ENCODE measurements at places on chromosomes 12 and 14.

DNA sequence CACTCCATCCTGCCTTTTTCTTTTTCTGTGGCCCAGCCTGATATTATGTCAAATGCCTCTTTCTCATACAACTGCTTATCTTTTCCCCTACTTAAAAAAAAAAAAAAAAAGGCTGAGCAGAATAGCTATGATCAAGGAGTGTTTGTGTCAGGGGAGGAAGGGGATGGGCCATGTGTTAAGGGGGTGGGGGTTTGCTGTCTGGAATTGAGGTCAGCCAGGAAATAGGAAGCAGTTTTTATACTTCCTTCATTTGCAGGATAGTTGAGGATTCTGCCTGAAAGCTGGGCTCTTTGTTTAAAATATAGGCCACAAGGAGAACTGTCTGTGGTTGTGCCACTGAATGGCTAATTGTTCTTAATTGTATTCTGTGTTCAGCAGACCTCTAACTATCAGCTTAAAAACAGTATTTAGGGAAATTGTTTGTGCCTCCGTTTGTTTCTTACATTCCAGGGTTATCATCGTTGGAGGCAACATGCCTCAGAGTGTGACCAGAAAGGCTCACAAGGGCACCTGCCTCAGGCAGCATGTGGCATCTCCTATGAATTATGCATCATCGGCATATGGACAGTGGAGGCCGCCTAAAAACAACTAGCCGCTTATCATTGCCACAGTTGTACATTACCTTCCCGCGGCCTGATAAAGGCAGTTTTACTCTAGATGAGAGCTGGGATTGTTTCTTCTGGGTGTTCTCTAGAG is 96.0 kb downstream of the SRGAP1 start:
- no peak for DNase-seq

GRCh38 chr14:55819610-55820304 is 239.8 kb downstream of the KTN1 start:
- no peak for DNase-seq

DNA sequence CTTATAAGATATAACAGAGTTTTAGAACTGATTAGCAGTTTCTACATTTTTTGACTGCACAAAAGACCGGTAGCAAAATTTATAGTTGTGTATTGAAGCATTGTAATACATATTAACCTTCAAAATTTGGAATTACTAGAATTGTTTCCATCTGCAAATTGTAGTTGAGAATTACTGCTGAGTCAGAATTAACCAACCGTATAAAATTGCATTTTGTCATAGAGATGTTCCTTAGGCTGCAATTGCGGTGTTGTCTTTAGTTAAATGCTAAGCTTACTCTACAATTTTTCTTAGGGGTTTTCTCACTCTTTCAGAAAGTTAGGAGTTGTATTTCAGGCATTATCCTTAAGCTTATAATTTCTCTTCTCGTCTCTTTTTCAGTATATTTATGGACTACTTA is 132.2 kb downstream of the PLEKHA5 start:
- no peak for DNase-seq

- DNase-seq = no peak
Measured at GRCh38 chr14:81172881-81173280, 47.9 kb downstream of the GTF2A1 start.

GRCh38 chr12:32743264-32743663 is 12.4 kb downstream of the YARS2 start:
- no peak for DNase-seq

DNA sequence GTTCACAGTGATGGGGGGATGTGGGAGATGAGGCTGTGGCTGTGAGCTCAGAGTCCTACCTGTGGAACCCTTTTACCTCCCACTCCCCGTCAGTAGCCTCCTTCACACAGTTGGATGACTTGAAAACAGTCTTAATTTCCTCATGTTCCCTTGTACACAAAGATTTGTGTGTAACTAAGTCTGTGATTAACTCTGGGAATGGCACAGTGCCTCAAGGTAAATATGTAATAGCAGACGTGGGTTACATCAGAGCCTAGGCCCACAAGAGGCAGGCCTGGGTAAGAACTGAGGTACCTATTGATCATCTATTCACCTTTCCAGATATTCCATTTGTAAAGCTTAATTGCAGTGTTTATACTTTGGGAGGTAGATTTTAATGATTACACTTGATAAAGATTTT is 5.8 kb upstream of the IGF1 start:
- DNase-seq = no peak

DNA sequence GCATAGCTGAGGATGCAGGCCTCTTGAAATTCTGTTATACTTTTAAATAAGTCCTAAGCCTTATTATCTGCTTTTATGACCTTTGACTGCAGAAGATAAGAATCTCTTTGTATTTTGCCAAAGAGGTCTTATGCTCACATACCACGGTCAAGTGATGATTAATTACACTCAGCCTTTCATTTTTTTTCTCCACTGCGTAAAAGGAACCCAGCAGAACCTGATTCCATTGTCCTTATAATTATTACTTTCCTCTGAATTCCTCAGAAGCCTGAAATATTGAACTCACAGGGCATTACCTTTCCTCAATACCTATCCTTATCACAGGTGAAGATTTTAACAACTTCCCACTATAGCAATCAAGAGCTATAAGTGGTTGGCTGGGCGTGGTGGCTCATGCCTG is 498.7 kb upstream of the RPL10L start:
- no peak for DNase-seq

DNA sequence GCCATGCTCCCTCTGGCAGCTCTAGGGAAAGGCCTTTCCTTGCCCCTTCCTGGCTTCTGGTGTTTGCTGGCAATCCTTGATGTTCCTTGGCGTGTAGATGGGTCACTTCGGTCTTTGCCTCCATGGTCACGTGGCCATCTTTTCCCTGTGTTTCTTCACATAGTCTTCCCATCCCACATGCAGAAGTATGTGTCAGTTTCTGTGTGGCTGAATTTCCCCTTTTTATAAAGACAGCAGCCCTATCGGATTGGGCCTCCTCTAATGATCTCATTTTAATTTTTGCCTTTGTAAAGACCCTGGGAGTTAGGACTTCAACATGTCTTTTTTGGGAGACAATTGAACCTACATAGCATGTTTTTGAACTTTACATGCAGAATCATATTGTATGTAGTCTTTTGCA is 107.2 kb upstream of the FGD4 start:
- DNase-seq = no peak

GRCh38 chr14:99201351-99202073 is 70.5 kb downstream of the BCL11B start:
- DNase-seq = no peak

- DNase-seq = no peak
Measured at GRCh38 chr12:12230275-12230674, 36.6 kb downstream of the LRP6 start.

- no peak for DNase-seq
Measured at GRCh38 chr12:18849761-18850160, 111.8 kb downstream of the CAPZA3 start.

DNA sequence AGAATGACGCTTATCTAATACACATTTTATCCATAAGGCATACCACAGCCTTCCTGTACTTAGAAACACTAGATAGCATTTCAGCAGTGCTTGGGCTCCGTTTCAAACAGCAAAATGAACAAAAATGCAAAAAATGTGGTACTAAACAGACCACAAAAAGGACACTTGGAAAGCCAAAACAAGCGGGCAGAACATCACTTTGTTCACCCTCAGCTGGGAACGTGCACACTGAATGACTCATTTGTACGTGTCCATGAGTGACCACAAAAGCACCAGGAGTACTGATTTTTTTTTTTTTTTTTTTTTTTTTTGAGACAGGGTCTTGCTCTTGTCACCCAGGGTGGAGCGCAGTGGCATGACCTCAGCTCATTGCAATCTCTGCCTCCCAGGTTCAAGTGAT is 8.9 kb upstream of the FOXN3 start:
- DNase-seq = no peak

- no peak for DNase-seq
Measured at GRCh38 chr14:53355581-53356112, 202.5 kb upstream of the DDHD1 start.

DNA sequence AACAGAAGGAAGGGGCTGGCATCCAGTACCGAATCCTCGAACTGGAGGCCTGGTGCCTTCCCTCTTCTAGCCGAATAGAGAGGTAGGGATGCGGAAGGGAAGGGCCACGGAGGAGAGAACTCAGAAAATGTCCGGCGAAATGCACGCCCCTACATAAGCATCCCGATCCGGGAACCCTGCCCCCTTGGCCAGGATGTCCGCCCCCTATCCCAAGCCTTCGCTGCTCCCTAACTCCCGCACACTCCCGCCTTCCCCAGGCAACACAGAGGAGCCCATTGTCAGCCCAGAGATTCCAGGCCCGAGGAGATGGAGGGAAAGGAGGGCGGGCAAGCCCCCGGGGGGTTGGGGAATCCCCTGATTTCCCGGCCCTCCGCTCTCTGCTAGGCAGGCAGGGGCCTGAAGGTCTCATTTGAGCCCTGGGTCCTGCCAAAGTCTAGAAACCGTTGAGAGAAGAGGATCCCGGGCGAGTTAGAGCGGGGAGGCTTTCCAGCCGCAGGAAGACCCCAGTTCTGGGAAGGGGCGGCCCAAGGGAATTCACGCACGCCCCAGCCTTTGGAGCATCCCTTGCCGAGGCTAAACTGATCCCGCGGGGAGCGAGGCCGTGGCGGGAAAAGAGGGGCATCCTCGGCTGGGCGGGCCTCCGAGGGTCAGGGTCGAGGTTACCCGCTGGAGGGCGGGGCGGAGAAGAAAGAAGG is 569 bp upstream of the ARHGEF40 start:
- no peak for DNase-seq

GRCh38 chr12:8609061-8609570 is 3.5 kb downstream of the AICDA start:
- no peak for DNase-seq

- no peak for DNase-seq
Measured at GRCh38 chr14:30869551-30870155, 4.7 kb upstream of the COCH start.

Data from activated gamma-delta T cell treated with anti-CD3 and anti-CD28 coated beads, Interleukin-2, amount 50 U/mL, for 16 hours (primary cell).